ENCODE measurements at places on chromosomes 2 and 18.

DNA sequence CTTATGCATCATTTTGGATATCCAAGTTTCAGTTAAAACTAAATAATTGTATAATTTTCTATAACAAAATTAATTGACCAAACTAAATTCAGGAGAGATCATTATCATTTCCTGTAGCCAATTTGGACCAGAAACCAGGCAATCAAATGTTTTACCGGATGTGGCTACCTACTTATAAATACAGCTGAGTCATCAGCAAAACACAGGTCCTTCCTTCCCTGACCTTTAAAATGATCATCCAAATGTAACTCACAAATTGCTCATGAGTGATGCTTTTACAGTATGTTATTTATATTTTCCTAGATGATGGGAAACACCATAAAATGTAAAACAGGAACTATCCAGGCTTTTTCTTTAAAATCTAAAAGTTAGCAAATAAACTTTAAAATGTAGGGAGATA is 133.7 kb downstream of the CBLN2 start:
- DNase-seq = no peak

GRCh38 chr18:63871836-63872235 is 15.7 kb upstream of the SERPINB2 start:
- no peak for DNase-seq

DNA sequence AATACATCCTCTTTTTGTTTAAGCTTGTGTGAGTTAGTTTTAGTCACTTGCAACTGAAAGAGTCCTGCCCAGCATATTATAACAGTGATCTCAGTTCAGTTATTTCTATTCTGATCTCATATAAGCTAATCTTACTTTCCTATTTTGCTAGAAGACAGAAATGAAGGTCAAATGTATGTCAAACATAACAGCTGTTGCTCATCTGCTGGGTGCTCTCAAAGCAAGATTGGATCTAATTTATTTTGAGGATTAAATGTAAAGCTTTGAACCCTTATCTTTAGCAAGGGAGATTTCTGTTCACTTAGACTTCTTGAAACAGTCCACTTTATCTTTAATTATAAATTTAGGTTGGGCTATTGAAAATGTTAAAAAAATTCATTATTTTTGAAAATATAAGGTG is 31.2 kb downstream of the CRYGD start:
- DNase-seq = no peak

DNA sequence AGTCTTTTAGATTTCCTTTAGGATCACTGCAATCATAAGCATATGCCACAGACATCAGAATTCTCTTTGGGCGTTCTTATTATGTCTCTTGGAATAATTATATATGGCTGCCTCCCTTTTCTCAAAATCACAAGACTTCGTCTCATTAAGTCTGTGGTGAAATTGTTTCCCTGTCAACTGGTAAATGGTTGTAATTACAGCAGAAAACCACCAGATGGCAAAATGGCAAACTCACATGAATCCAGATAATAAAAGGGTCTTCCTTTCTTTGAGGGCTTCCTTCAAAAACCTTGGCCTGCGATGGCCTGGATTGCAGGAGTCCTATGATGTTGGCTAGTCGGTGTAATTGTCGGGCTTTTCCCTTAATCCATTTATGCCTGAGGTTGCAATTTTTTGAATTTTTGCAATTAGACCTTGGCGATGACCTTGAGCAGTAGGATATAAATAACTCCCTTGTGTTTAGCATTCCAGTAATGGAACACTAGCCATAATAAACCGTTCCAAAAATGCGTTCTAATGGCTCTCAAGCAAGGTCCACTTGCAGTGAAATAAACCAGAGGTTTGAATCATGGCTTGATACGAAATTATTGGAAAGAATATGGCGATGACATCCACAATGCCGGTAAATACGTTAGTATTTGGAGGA is 656.4 kb downstream of the MBD2 start:
- DNase-seq = no peak

- DNase-seq = no peak
These were observed 65.5 kb upstream of the PMAIP1 start for GRCh38 chr18:59834267-59834666.

DNA sequence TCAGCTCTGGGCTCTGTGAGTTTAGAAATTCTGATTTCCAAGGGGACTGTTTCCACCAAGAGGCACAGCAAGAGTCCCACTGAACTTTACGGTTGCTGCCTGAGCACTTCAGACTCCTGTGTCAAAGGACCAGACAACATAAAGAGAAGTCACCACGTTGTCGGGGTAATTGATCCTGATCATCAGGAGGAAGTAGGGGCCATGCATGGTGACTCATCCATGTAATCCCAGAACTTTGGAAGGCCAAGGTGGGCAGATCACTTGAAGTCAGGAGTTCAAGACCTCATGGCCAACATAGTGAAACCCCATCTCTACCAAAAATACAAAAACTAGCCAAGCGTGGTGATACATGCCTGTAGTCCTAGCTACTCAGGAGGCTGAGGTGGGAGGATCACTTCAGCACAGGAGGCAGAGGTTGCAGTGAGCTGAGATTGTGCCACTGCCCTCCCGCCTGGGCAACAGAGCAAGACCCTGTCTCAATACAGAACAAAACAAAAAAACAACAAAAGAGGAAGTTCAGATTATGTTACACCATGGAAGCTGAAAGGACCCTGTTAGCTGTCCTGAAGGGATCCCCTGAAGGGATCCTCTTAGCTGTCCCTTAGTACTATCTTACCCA is 9.4 kb upstream of the ASXL2 start:
- no peak for DNase-seq

DNA sequence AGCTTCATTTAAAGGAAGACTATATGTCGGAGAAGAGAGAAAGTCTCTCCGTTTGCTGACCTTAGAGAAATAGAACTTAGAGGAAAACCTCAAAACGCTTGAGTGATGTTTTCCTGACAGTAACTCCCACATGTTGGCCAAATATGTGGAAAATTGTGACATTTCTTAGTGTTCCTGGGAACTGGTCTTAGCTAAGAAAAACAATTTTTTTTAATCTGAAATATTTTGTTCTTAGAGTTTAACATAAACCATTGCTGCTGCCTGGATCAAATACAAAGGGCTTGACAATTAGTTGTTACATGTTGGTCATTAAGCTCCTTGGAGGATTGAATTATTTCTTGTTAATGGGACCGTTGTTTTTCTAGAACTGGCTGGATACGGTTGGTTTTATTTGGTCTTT is 16.3 kb downstream of the DYNC2LI1 start:
- no peak for DNase-seq

DNA sequence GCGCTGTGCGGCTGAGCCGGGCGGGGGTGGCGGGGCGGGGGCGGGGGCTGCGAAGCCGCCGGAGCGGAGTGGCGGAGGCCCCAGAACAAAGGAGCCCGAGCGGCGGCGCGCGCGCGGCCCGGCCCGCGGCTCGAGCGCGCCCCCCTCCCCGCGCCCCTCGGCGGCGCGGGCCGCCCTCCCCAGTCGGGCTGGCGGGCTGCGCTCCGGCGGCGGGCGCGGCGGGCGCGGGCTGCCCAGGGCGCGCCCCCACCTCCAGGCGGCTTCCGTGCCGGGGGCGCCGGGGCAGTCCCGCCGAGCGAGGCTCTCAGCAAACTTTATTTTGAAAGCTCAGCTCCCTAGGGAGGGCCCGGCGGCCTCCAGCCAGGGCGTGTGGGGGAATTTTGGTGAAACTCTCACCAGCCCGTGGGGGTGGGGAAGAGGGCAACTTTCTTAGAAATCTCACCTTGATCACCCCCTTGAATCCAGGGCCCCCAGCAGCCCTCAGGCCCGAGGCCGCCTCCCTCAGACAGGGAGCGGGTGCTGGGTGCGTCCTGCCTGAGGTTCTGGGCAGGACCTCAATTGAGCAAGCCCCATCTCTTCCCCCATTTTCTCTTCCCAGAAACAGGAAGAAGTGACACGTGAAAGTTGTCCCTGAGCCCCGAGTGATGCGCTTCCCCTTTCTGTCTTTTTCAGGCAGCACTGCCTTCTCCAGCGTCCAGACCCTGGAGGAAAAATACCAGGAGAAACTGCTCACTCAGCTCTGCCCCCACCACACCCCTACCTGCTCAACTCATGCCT is 786 bp downstream of the TET3 start:
- DNase-seq = no peak

DNA sequence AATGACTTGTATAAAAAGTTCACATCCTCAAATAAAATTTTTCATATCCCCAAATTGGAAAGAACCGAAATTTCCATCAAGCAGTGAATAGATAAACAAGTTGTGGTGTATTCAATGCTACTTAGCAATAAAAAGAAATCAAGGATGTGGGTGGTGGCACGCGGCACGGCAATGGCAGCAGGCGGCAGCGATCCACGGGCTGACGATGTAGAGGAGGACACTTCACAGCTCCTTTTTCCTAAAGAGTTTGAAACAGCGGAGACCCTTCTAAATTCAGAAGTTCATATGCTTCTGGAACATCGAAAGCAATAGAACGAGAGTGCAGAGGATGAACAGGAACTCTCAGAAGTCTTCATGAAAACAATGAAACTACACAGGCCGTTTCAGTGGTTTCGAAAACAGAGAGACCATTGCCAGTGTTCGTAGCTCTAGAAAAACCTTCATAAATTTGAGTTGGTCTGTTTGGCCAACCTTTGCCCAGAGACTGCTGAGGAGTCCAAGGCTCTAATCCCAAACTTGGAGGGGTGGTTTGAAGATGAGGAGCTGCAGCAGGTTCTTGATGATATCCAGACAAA is 9.8 kb upstream of the IL36A start:
- no peak for DNase-seq

GRCh38 chr2:28325567-28326468 is 66.8 kb upstream of the FOSL2 start:
- DNase-seq = no peak

- no peak for DNase-seq
These were observed 21.3 kb downstream of the NOL10 start for GRCh38 chr2:10668402-10669012.

- DNase-seq = no peak
These were observed 239.7 kb upstream of the TNP1 start for GRCh38 chr2:217099561-217099960.

DNA sequence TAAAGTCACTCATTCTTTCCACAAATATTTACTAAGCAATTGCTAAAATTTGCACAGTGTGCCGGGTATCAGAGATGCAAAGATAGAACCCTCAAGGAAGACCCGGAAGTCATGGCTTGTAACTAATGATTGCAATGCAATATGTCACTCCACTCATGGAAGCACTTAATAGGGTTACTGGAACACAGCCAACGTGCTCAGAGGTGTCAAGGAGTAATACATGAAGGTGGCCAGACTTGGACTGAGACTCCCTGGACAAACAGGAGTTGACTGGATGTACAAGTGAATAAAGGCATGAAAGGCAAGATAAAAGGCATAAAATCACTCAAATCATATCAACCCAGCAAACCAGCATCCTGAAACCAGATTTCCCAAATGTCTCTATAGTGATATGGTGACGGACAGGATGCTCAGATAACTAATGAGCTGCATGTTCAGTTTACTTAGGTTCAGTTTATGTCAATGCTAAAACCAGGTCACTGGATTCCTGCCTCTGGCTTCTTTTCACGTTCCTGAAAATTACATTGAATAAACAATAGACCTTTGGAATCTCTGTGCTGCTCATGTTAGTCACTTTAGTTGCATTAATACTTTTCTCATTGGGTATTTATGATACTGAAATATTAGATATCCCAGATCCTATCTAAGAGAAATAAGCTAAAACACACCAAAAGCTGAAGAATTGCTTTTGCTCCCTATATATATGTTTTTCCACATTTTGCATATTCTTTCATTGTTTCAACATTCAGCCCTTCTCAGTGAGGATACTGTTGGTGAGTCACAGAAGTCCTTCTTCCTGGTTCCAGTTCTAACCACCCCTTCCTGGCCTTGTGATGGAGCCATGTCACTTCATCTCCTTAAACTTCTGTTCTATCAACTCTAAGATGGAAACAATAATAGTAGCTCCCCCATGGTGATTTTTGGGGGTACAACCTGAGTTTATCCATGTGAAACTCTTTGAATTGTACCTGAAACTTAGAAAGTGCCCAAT is 688.9 kb upstream of the ID2 start:
- DNase-seq = no peak

GRCh38 chr2:45813003-45813941 is 161.8 kb downstream of the PRKCE start:
- no peak for DNase-seq

DNA sequence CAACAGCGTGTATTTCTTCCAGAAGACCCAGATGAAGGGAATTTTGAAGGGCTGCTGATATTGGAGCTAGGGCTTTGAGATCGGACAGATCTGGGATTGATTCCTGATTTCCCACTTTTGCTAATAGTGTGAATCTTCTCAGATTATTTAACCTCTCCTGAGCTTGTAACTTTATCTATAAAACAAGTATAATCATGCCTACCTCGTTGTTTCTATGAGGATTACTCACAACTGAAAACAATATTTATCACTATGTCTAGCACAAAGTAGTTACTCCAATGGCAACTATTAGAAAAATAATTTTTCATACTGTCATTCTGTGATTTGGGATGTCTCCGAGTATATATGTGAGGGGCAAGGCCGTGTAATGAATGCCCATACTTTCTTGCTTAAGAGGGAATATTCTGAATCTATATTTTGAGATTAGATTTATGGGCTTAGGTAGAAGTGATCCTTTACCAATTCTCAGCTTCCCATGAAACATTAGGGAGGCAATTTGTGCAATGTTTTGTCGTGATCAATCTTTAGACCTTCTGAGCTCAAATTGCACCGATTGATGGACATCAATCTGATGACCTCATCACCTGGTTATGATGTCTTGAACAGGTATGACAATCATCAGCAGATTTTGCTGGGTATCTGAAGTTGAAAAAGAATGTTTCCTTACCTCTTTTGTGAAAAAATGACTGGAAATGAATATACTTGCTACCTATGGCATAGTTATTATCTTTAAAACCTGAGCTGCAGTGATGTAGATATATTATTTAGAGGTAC is 339.9 kb downstream of the KCNS3 start:
- no peak for DNase-seq

DNA sequence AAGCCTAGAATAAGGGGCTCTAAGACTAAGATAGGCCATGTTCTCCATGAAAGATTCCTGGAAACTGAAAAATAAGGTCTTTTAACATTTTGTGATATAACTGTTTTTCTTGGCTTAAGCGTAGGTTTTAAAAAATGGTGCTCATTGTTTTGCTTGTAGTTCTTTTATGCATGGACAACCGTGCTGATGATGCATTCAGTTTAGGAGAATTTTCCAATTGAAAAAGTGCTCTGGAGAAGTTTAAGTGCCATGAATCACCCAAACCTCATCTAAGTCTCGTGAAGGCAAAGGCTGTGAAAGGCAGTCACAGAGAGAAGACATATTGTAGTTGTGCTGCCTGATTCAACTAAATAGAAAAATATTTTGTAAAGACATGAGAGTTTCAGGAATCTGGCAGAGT is 111.8 kb upstream of the GAREM1 start:
- DNase-seq = no peak

DNA sequence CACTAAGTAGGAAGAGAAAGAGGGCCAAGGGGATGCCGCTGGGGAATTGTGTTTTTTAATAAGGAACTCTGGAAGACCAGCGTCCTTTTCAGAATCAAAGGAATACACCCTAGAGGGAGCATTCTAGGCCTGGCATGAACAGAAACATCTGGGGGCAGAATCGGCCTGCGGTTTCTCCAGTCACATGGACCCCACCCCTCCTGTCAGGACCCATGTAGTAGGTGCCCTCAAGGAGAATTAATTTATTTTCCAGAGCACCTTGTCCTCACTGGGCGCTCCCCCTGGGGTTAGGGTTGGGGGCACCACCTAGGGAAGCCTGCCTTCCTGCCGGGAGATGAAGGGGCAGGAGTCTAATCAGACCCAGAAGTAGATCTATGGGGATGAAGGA is 44.2 kb downstream of the TMEM37 start:
- DNase-seq = no peak
